ENCODE measurements at places on chromosomes 11 and 22. TPM values are rescaled to one million over a fixed set of nuclear protein-coding genes. Genes with fewer than 3 reads are reported as not detected.

The P2RY6 gene
- 0.18 TPM for total RNA-seq

The MPPED2 gene
- not detected for total RNA-seq

The CREB3L1 gene
- total RNA-seq: 30.7 TPM

The ABCC8 gene
- total RNA-seq: not detected

The DDI1 gene
- under 0.01 TPM for total RNA-seq

The CNGA4 gene
- 0.09 TPM for total RNA-seq

The OR10D3 gene
- not detected for total RNA-seq

The CACNA1I gene
- under 0.01 TPM for total RNA-seq

The OR10AG1 gene
- not detected for total RNA-seq

The CRYAB gene
- 12.7 TPM for total RNA-seq

The BARX2 gene
- not detected for total RNA-seq

The MS4A4A gene
- total RNA-seq: not detected

The SPI1 gene
- total RNA-seq: not detected

The WT1 gene
- total RNA-seq: 1.1 TPM

The LRRC74B gene
- not detected for total RNA-seq

The SLC25A45 gene
- total RNA-seq: 1.6 TPM

The PGR gene
- total RNA-seq: under 0.01 TPM

The SSTR3 gene
- 0.09 TPM for total RNA-seq

The CCDC87 gene
- 0.28 TPM for total RNA-seq

The MUC6 gene
- total RNA-seq: not detected

The TEAD1 gene
- 75.5 TPM for total RNA-seq

The SCGB1A1 gene
- total RNA-seq: not detected

The DLAT gene
- 31.7 TPM for total RNA-seq

The LRRN4CL gene
- total RNA-seq: 11.7 TPM

The ACR gene
- not detected for total RNA-seq

The TALDO1 gene
- total RNA-seq: 228 TPM

The GGT5 gene
- total RNA-seq: 6.7 TPM

The HTR3A gene
- total RNA-seq: not detected

The POU2AF1 gene
- not detected for total RNA-seq

The OR4B1 gene
- total RNA-seq: not detected

The KCNQ1OT1 gene
- total RNA-seq: 4.9 TPM

The SH3BP1 gene
- 5.7 TPM for total RNA-seq
